MV-4-11 (cell line): ENCODE measurements at places on chromosomes 13 and 19.

DNA sequence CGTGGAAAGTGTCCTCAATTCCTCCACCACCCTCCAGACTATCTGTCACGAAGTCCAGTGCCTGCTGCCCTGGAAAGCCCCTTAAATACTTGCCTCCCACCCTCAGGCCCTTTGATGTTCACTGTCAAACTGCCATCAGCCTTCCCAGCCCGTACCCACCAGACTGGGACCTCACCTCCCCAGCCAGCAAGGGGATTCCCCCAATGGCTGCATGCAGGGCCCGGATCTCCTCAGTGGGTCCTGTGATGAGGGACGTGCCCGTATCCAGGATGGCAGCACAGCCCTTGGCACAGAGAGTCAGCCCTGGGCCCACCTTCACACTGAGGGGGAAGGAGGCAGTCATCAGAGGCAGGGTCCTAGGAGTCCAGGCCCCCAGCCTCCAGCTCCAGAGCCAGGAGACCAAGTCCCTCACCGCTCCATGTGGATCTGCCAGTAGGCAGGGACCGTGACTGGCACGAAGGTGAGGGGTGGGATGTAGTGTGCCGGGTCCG, 6.1 kb downstream of the NAPSA start:
- no peak for DNase-seq

DNA sequence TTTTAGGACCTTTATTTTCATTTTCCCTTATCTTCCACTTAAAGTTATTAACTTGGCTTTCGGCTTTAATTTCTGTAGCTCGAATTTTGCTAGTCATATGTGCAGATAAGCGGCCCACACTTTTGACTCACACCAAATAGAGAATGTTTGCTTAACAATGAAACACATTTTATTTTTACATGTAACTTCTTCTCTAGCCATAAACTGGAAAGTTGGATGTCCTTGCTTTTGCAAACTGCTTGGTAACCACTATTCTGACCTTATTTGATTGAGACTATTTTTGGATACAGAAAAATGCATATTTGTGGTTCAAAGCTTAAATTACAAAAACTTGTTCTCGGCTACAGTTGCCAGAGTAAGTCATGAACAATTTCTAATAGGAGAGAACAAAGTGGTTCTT, 600.0 kb downstream of the KCTD12 start:
- DNase-seq, result no peak

GRCh38 chr13:41457589-41458186, 338 bp downstream of the RGCC start:
- no peak for DNase-seq

- no peak for DNase-seq
Measured at GRCh38 chr13:41488124-41488523, 30.8 kb downstream of the RGCC start.

DNA sequence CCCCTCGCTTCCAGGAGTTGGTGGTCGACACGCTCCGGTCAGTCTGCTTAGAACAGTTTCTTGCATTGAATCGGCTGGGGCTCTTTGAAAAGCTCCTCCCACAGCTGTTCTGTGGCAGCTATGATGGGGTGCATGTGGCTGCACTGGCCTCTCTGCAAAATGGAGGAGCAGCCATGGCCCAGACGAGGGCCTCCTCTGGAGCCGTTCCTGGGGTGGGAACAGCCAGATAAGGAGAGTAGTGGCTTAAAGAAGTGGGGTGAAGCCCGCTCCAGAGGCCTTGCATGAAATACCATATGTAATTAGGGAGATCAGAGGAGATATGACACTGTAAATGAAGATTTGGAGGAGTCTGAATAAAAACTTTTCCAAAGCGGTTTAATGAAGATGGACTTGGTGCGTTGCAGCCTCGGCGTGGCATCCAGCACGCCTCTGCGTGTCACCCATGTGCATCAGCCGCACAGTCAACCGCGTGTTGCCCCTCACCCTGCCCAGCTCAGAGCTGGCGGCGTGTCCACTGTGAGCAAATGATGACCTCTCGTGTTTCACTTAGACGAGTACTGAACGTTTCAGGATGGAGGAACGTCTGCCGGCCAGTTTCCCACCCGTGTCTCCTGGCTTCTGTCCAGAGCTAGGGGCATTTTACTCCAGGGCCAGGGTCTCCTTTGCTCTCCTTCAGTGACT, 199.2 kb downstream of the TEX29 start:
- no peak for DNase-seq

DNA sequence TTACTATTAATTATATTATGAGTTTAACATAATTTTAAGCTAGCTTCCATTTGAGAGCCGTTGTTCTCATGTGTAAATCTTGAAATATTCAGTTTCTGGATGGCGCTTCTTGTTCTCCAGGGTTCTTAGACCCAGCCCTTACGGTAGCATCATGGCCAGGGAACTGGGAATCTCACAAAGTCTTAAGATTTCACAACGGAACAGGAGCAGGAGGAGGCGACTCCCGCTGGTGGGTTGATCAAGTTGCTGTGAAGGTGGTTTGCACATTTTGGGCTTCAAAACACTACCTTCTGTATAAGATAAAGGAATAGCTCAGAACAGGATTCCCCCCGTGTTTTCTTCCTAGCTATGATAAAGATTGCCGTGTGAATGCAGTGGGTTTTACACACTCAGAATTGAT, 2.8 kb downstream of the NAXD start:
- no peak for DNase-seq

- DNase-seq, result no peak
Measured at GRCh38 chr13:64819081-64819480, 2411.1 kb downstream of the PCDH9 start.

DNA sequence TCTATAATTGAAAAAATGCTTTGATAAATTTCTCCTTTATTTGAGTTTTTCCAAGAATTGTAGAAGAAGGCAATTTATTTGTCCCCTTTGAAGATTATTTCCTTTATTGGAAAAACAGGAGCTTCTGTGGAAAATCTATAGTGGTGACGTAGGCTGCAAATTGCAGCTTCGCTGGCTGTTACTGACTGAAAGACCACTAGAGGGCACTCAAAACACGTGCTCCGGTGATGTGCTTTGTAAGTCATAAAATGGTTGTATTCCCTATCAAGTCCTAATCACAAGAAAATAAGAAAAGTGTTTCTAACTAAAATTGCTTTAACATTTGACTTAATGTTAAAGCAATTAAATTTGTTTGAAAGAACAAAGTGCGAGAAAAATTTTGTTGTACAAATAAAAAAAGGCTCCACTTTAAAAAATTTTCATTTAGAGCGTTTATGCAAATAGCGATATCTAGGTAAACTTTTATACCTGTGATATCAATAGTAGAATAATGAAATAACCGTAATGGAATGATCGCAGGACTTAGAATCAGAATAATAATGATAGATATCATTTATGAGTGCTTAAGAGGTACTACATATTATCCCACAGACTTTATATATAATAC, 638.2 kb upstream of the SPRY2 start:
- DNase-seq, result peak; percentile 48

DNA sequence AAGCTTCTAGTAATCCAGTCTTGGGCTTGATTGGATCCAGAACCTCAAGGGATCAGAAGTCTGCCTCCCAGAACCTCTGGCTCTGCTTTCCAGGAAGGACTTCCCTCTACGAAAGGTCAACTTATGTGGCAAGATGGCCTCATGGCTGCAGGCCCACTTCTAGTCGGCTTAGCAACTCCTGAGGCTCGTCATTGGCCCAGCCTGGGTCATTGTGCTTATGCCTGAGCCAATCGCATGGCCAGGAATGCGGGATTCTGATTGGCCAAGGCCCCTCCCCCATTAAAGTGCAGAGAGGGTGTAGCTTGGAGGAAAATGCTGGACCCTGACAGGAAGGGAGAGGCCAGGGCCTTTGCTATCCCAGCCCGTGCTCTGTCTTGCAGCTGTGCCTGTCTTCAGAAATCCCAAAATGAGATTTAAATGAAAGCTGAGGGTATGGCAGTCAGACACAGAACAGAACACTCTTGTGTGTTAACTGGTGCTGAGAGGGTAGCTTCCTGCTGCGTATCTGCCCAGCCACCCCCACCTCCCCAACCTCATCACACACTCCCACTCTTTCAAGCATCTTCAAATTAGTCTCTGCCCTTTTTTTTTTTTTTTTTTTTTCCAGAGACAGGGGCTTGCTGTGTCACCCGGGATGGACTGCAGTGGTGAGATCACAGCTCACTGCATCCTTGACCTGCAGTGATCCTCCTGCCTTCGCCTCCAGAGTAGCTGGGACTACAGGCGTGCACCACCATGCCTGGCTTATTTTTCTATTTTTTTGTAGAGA, 5.5 kb upstream of the CCNE1 start:
- peak; percentile 59 for DNase-seq

DNA sequence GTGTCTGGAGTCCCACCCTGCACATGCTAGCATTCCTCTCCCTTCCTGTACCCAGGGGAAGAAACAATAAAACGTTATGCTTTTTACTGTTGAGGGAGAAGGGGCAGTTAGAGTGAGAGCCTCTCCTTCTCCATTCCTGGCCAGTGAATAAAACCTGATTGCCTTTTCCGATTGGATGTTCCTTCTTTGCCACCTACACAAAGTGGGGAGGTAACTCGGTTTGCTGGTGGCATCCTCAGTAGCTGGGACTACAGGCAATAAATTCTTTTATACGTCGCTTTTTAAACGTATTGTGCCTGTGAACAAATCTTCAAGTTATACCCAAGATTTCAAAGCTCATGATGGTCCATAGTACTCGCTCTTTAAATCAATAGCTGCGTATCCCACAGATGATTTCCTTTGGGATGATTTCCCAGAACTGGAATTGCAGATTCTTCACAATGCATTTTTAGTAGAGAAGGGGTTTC, 660 bp upstream of the MVB12A start:
- DNase-seq, result no peak

DNA sequence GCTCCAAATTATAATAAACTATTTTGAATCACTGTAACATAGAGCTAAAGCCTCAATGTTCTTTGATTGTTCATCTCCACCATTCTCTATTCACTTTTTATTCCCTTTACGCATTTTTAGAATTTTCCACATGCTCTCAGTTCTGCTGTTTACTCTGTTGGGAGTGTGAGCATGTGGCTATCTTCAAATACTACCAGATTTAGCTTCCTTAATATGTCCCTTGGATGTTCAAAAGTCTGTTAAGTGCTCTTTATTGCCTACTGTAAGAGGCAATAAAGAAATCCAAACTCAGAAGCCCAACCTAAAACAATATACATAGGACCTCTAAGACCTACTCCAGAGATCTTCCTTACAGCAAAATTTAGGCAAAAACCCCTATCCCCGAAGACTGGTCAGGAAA, 34.5 kb downstream of the MTMR6 start:
- DNase-seq, result no peak

DNA sequence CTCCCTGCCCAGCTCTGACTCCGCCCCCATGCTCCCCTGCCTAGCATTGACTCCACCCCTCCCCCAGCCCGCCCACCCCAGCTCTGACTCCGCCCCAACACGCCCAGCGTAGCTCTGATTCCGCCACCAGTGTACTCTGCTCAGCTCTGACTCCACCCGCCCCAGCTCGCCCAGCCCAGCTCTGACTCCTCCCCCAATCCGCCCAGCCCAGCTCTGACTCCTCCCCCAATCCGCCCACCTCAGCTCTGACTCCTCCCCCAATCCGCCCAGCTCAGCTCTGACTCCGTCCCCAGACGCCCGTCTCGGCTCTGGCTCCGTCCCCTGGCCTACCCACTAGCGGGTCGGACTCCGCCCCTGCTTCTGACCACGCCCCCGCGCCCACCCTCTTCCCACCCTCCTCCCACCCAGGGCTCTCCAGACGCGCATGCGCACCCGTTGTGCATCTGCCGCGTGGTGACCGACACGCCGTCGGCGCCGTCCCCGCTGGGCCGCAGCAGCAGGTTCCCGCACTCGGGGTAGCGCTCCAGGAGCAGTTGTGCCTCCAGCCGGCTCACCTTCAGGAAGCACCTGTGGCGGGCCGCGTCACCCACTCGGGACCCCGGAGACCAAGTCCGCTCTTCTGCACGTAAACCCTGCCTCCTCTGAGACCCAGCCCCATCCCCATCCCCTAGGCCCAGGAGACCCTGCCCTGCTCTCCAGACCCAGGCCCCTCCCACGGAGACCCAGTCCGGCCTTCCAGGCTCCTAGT, 10.2 kb downstream of the STAP2 start:
- no peak for DNase-seq

GRCh38 chr13:44004878-44005277, 125.2 kb downstream of the LACC1 start:
- no peak for DNase-seq

DNA sequence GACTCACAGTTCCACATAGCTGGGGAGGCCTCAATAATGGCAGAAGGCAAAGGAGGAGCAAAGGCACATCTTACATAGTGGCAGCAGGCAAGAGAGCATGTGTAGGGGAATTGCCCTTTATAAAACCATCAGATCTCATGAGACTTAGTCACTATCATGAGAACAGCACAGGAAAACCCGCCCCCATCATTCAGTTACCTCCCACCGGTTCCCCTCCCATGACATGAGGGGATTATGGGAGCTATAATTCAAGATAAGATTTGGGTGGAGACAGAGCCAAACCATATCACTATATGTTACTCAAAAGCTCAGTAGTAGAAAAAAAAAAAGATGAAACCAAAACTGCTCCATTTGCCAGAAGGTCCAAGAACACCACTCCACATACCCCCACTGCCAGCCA, 58.5 kb downstream of the DNAJC15 start:
- DNase-seq, result no peak

- no peak for DNase-seq
Measured at GRCh38 chr13:33025220-33025744, 9.1 kb downstream of the KL start.

DNA sequence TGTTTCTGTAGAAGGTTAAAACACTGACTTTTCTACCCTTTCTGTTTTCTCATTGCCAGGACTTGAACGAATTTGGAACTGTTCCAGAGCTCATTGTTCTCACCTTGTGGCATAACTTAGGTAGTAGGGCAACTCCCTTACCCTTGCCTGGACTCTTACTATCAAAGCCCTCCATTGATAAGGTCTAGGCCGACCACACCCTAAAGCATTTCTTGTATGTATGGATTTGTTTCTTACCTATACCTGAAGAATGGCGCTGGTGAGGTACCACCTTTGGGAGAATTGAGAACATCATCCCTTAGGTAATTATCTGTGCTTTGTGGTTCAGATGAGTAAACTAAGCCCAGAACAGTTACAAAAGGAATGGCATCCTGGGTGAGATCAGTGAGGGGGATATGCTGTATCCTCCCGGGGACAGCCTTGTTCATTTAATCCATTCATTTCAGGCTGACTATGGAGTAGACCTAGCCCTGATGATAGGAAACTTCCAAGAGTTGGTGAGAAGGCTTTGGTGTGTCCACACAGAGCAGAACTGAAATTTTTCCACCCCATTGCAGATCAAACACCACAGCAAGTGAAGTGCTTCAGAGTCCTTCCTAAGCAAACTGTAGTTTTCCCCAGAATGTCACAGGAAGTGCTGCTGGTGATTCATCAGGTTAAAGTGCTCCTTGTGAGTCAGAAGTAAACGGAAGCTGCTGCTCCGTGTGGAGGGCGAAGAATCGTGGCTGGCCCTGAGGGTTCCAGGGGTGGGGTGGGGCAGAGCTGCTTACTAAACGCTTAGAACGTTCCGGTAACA, 113.0 kb downstream of the TEX26 start:
- DNase-seq, result peak; percentile 94

- peak; percentile 6 for DNase-seq
Measured at GRCh38 chr13:59519819-59520218, 643.9 kb downstream of the DIAPH3 start.

- no peak for DNase-seq
Measured at GRCh38 chr13:37357548-37357947, 241.0 kb downstream of the POSTN start.
